ENCODE measurements at places on chromosomes 4 and X.

DNA sequence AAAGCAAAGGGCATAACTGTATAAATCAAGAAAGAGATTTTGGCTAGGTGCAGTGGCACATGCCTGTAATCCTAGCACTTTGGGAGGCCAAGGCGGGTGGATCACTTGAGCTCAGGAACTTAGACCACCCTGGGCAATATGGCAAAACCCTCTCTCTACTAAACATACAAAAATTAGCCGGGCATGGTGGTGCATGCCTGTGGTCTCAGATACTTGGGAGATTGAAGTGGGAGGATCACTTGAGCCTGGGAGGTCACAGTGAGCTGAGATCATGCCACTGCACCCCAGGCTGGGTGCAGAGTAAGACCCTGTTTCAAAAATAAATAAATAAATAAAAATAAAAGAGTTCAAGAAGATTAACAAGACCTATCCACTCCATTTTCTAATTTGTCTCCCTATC, 227.3 kb downstream of the SOWAHB start:
- no peak for DNase-seq

DNA sequence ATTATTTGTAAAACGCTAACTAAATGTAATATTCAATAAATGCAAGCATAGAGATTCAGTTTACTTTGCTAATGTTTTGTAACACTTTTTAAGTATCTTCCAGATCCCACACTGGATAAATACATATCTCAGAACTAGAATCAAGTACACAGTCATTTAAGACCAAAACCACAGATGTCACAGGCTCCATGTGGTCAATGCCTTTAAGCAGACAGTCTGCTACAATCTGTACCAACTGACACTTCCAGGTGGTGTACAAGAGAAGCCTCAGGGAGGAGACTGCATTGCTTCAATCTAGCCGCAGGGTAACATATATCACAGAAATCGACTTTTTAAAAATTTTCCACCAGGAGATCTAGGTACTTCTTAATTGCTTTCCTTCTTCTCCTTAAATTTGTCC, 229.6 kb upstream of the DIAPH2 start:
- no peak for DNase-seq

DNA sequence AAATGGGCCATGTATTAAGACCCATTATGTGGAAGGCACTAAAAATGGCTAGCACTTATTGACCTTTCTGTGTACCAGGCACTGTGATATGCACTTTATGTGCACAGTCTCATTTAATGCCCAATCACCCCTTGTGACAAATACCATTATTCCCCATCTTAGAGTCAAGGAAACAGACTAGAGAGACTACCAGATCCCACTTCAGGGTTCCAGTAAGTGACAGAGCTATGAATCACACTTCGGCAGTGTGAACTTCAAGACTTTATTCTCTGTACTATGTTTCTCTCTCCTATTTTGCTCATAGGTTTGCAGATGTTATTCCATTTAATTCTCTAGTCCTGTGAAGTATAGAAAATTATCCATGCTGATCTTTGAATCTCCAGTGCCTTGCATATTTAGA, 107.0 kb downstream of the NFKB1 start:
- DNase-seq = no peak

- DNase-seq = peak; percentile 62
These were observed 18.8 kb downstream of the SPACA5 start for GRCh38 chrX:48025561-48025960.

- DNase-seq = no peak
These were observed 23.3 kb downstream of the RNF212 start for GRCh38 chr4:1090036-1090435.

- DNase-seq = no peak
These were observed 39.9 kb upstream of the XAGE1B start for GRCh38 chrX:52556741-52557140.
